ENCODE measurements at places on chromosomes 11 and 22. TPM values are rescaled to one million over a fixed set of nuclear protein-coding genes. Genes with fewer than 3 reads are reported as not detected.
A peak's percentile ranks its signal among the peaks of the same experiment; 100 is the strongest.

PANX2 gene
- 1.3 TPM for polyA plus RNA-seq

GRCh38 chr11:122979815-122980595 is 1.6 kb downstream of the BSX start:
- DNase-seq = no peak

GRCh38 chr11:105705786-105706530 is 96.1 kb downstream of the GRIA4 start:
- DNase-seq = no peak

DNA sequence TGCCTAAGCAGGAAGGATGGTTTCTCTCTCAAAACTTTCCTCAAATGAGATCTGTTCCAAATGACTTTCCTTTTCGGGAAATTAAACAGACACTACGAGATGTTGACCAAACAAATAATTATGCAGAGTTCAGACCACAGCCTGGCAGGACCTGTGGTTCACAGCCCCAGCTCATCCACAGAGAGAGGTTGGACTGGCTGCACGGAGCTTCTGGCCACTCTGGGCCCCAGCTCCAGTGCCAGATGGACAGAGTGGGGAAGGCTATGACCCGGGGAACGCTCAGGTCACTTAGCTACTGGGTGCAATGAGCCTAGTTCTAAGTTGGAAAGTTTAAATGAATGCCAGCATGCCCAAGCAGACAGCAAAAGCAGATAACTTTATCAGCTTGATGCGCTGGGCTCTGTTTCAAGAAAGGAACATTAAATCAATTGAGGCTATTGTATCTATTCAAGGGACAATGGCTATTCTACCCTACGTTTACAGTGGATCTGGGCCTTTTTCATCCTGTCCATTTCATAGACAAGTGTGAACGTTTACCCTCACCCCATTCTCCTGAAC is 155.7 kb upstream of the NARS2 start:
- DNase-seq = no peak

NEFH gene
- polyA plus RNA-seq = 9.4 TPM

C22orf23 gene
- 5.9 TPM for polyA plus RNA-seq

DNA sequence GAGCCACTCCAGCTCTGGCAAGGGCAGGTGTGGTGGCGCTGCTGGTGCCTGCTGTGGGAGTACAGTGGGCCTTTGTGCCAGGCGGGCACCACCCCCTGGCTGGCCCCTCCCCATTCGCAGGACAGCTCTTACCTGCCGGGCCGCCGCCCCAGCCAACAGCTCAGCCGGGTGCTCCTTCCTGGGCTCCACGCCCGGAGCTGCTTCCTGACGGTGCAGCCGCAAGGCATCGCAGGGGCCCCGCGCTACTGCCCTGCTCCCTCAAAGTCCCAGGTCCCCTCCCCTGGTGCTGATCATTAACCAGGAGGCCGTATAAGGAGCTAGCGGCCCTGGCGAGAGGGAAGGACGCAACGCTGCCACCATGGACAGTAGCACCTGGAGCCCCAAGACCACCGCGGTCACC is at the start of gene SLC5A1:
Gene SLC5A1 (plus strand): TSS at position 338 of the 400 bp plus-strand sequence. CDS start 21 bp downstream, at position 359.
- DNase-seq = no peak

DNA sequence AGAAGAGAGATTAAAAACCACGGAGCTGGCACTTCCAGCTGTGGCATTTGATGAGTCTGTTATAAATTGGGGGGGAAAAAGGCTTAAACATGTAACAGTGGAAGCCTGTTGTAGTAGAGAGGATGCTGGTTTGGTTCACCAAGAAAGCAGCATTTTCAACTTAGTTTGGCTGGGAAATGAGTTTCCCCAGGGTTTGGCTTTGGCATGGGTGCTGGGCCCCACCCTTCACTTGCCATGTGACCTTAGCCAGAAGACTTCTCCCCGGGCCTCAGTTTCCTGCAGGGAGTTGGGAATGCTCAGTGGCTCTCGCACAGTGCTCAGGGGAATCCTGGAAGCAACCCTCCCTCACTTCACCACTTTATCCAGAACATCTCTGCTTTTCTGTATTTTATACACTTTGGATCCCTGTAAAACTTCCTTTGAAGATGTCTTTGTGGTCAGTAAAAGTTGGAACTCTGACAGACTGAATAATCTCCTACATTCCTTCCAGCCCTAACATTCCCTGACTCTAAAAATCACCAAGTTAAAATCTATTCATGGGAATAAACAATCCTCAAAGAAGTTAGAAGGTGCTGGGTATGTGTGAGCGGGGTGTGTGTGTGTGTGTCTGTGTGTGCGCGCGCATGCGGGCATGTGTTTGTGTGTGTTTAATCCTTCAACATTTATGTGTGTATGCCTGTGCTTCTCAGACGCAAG is 166.0 kb downstream of the TENM4 start:
- no peak for DNase-seq

FBLN1 gene
- 98.3 TPM for polyA plus RNA-seq

REXO2 gene
- polyA plus RNA-seq = 128 TPM

APOA4 gene
- not detected for polyA plus RNA-seq

DNA sequence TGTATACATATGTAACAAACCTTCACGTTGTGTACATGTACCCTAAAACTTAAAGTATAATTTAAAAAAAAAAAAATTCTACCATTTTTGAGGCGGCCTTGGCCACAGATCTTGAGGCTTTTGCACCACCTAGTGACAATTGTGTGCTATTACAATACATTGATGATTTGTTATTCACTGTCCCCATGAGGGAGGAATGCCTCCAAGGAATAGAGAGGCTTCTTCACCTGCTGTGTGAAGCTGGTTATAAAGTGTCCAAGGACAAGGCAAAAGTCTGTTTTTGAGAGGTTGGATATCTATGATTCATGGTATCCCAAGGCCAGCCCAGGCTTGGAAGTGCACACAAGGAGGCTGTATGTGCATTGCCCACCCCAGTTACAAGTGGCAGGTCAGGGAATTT is 30.7 kb downstream of the SLC22A25 start:
- DNase-seq = no peak

GRCh38 chr11:355581-356458 is 13.5 kb upstream of the B4GALNT4 start:
- DNase-seq = peak; percentile 92

DNA sequence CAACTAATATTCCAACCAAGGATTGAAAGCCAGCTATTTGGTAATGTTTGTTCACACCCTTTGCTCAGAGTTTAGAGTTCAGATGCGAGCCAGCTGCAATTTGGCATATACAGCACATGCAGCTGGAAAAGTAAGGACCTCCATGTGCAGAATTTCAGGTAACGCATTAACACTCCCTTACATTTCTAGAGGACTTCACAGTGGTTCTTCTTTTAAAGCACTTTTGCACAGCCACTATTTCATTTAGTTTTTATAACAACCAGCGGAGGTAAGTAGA is 3.4 kb downstream of the POU2AF3 start:
- DNase-seq = no peak

GRCh38 chr11:88404932-88405710 is 67.6 kb upstream of the CTSC start:
- DNase-seq = no peak

- DNase-seq = no peak
These were observed 44.3 kb upstream of the CLPB start for GRCh38 chr11:72478669-72479068.

DNA sequence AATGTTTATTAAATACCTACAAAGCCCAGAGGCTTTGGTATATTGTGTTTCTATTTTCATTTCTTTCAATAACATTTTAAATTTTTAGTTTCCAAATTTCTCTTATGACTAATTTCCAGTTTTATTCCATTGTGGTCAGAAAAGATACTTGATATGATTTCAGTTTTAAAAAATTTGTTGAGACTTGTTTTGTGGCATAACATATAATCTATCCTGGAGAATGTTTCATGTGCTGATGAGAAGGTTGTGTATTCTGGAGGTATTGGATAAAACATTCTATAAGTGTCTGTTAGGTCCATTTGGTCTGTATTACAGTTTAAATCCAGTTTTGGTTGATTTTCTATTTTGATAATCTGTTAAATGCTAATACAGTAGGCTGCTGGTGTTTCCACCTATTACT is 9.8 kb upstream of the RAG1 start:
- no peak for DNase-seq

GRCh38 chr22:48745842-48746788 is 1081.6 kb downstream of the BRD1 start:
- DNase-seq = no peak

UPK2 gene
- 11.8 TPM for polyA plus RNA-seq

RASD2 gene
- 1.5 TPM for polyA plus RNA-seq

DNA sequence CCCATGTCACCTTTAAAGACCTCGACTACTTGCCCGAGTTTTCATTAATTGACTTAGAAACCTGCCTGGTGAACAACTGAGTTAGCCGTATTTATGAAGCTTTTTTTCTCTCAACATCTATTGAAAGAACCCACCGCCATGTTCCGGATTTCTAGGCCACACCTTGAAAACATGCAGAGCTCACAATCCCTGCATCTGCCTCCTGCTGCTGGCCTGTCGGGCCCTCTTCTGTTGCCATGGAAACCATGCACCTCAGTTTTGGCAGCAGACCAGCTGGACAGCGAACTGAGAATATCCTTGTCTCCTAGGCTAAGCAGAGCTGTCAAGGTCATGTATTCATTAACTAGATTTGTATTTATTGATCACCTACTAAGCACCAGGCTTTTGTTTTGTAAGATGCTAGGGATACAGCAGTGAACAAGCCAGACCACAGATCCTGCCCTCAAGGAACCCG is 4.3 kb upstream of the PATZ1 start:
- DNase-seq = peak; percentile 15

DNA sequence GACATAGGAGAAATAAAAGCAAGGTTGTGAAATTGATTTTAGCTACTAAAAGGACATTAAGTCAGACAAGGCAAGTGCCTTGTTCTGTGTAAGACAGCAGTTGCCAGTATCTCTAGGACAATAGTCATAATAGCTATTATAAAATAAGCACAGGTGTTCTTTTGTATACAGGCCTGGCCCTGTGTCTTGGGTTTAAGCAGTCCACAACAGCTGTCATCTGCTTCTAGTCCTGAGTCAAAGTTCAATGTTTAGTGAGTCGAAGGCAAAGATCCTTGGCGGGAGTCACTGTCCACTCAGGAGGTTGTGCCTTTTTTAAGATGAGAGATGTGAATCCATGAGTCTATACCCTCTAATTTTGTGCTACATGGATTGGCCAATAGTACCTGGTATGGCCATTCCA is 79.5 kb downstream of the SC5D start:
- no peak for DNase-seq

IL17REL gene
- 0.08 TPM for polyA plus RNA-seq

GRCh38 chr11:61775606-61776554 is 16.5 kb downstream of the TMEM258 start:
- no peak for DNase-seq

DDX17 gene
- 1,227 TPM for polyA plus RNA-seq

GRCh38 chr11:112801817-112802088 is 159.5 kb upstream of the NCAM1 start:
- DNase-seq = no peak

RFPL3 gene
- polyA plus RNA-seq = not detected

SEC14L6 gene
- 11.4 TPM for polyA plus RNA-seq

SLN gene
- polyA plus RNA-seq = 0.27 TPM

OR8G5 gene
- polyA plus RNA-seq = not detected

TEX12 gene
- 0.52 TPM for polyA plus RNA-seq

SLC17A6 gene
- not detected for polyA plus RNA-seq

GRCh38 chr11:93564895-93565294 is 21.7 kb upstream of the SMCO4 start:
- no peak for DNase-seq

- no peak for DNase-seq
These were observed 99.5 kb downstream of the CASP12 start for GRCh38 chr11:104798789-104799188.

GRCh38 chr11:92627615-92628256 is 341.7 kb upstream of the MTNR1B start:
- DNase-seq = no peak

GRCh38 chr11:8102296-8102915 is 21.4 kb downstream of the TUB start:
- DNase-seq = no peak

- DNase-seq = no peak
These were observed 279.1 kb upstream of the PLET1 start for GRCh38 chr11:112539741-112540140.

DNA sequence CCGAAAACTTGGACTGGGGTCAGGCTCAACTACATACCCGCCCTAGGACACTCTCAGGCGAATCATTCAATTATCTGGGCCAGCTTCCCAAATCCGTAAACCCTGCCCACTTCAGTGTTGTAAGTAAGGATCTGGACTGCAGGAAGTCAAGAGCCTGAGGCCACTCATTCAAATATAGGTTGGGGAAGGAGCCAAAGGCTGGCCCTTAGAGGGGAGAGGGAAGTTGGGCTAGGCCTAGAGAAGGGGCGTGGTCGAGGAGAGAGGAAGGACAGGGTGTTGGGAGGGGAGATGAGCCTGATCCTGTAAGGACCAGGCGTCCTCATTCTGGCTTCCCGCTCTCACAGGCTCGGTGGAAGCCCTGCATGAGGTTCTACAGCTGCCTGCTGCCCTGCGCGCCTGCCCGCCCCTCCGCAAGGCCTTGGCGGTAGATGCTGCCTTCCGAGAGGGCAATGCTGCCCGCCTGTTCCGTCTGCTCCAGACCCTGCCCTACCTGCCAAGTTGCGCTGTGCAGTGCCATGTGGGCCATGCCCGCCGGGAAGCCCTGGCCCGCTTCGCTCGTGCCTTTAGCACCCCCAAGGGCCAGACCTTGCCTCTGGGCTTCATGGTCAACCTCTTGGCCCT is 3.0 kb downstream of the SAC3D1 start:
- no peak for DNase-seq

GRCh38 chr11:61090982-61091372 is 11.3 kb upstream of the CD5 start:
- no peak for DNase-seq

OR8G1 gene
- not detected for polyA plus RNA-seq

LINC01488 gene
- polyA plus RNA-seq = not detected

All from left kidney (tissue), 8 donors.